ENCODE measurements at places on chromosomes 1 and 21. TPM values are rescaled to one million over a fixed set of nuclear protein-coding genes. Genes with fewer than 3 reads are reported as not detected.

SIPA1L2 gene
- 16.6 TPM for total RNA-seq

FAM131C gene
- total RNA-seq, result 0.77 TPM

MIS18A gene
- 7.0 TPM for total RNA-seq

CLDN19 gene
- total RNA-seq, result not detected

OR2W3 gene
- total RNA-seq, result not detected

OR6K6 gene
- not detected for total RNA-seq

BACE2 gene
- total RNA-seq, result 64.8 TPM

KRTAP13-2 gene
- not detected for total RNA-seq

C1QA gene
- not detected for total RNA-seq

AMY1A gene
- total RNA-seq, result under 0.01 TPM

HNRNPCL4 gene
- not detected for total RNA-seq

GUCA2B gene
- not detected for total RNA-seq

AMIGO1 gene
- 0.13 TPM for total RNA-seq

SERPINC1 gene
- total RNA-seq, result not detected

All from bronchial epithelial cell (primary cell).